ENCODE measurements at places on chromosomes 11 and 22.
A peak's percentile ranks its signal among the peaks of the same experiment; 100 is the strongest.

- no peak for DNase-seq
These were observed 6.3 kb downstream of the PC start for GRCh38 chr11:66951927-66952337.

- no peak for DNase-seq
These were observed 43.3 kb upstream of the ANO1 start for GRCh38 chr11:70034740-70035365.

GRCh38 chr11:69700278-69701140, 3.3 kb downstream of the FGF19 start:
- no peak for DNase-seq

GRCh38 chr11:69002570-69003231, 10.3 kb downstream of the MRGPRF start:
- no peak for DNase-seq

- no peak for DNase-seq
These were observed 22.2 kb downstream of the CLDN5 start for GRCh38 chr22:19501897-19502447.

GRCh38 chr11:110921742-110922521, 209.7 kb upstream of the ARHGAP20 start:
- DNase-seq = no peak

DNA sequence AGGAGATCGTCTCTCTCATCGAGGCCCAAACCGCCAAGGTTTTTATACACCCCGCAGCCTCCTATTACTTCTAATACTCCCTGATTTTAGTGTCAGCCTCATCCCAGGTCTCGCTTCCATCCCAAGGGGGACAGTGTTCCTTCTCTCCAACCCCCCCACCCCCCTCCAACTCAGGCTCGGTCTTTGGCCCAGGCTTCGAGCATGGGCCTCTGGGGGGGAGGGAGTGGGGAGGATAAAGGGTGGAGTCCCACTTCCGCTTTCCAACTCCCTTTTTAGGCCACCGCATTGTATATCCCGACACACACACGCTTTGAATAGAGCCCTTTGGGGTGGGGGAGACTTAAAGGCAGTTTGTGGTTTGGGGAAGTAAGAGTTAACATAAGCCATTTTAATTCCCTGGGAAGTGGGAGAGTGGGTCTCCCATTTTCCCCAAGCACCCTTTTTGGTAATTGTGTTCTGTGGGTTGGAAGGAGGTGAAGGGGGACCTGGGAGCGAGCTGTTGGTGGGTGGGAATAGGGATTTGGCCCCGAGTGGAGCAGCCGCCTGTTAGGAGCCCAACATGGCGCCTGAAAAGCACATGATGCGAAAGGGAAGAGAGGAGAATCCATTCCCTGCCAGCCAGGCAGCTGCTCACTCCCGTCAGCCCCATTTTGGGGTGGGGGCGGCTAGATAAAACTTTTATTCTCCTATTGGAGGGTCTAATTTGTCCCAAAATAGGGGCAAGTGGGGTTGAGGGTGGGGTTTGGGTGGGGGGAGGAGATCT, 844 bp downstream of the PCF11 start:
- peak; percentile 79 for DNase-seq

GRCh38 chr11:72548463-72548862, 114.1 kb upstream of the CLPB start:
- no peak for DNase-seq

- DNase-seq = no peak
These were observed 581.4 kb downstream of the KCNA4 start for GRCh38 chr11:29435421-29435820.

- no peak for DNase-seq
These were observed 6.6 kb downstream of the LIMK2 start for GRCh38 chr22:31218565-31219262.
